Urinary bladder (tissue), 4 donors: ENCODE measurements at places on chromosomes 6 and 20. TPM values are rescaled to one million over a fixed set of nuclear protein-coding genes. Genes with fewer than 3 reads are reported as not detected.

DNA sequence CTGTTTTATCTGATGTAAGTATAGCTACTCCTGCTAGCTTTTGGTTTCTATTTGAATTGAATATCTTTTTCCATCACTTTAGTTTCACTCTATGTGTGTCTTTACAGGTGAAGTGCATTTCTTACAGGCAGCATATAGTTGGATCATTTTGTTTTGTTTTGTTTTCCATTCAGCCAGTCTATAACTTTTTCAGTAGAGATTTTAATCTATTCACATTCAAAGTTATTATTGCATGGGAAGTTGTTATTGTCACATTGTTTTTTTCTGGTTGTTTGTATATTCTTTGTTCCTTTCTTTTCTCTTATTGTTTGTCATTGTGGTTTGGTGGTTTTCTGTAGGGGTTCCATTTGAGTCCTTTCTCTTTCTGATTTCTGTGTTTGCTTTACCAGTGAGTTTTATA, 151.2 kb downstream of the PDE10A start:
- no peak for DNase-seq

DNA sequence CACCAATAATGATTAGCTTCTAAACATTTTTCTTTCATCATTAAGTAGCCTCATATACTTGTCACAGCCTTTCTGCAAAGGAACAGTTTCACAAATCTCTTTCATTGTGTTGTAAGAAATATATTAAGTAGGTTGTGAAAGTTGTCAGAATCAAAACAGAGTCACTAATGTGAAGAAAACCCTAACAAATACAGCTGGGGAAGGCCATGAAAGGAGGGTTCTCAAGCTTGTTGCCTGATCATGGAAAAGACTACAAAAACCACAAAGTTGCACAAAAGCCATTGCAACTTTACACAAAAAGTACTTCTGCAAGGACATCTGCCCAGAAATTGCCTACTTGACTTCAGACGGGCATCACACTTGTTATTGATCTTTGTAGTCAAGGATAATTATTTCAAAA, 216.1 kb downstream of the ALDH8A1 start:
- no peak for DNase-seq

The COL20A1 gene
- polyA plus RNA-seq = not detected

The BFSP1 gene
- 2.0 TPM for polyA plus RNA-seq

The SPTLC3 gene
- 3.1 TPM for polyA plus RNA-seq

DNA sequence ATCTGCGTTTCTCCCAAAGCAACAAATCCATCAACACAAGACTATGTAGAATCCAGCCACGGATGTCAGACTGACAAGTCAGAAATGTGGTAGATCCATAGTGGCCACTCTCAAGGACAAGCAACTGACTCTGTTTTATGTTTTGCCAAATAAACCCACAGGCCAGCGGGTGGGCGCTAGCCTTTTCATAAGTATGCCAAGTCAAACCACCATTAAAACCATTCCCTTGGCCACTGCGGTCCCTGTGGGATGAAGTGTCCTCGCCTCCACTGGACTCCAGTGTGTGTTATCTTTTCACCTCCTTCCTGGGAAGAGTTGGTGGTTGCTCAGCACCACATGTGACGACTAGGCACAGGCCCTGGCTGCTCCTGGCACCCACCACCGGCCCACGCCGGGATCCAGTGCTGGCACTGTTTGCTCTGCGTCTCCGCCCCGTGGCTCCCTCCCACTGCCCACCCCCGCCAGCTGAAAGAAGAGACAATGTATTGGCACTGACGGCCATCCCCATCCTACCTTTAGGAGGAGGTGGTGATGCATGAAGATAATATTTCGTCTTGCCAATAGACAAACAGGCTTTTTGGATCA, 103.4 kb downstream of the FOXC1 start:
- no peak for DNase-seq

The MRPL2 gene
- 61.6 TPM for polyA plus RNA-seq

The SLC25A27 gene
- 15.0 TPM for polyA plus RNA-seq

The TRIM10 gene
- polyA plus RNA-seq = not detected

GRCh38 chr6:110063594-110064263, 85.6 kb downstream of the GPR6 start:
- no peak for DNase-seq

DNA sequence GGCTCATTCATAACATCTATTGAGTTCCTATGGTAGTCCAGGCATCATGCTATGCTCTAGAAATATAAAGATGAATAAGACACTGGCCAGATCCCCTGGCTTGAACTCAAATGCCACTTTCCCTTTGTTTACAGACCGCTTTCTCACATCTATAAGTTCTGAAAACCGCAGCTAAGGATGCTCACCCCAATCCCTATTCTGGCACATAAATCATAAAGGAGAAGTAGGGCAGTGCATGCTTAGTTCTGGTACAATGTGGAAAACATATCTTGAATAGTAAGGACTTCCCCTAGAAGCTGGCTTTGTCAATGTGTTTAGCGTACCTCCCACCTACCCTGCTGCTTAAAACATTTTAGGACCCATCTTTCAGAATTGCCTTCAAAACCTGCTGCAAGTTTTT, 26.4 kb downstream of the MRS2 start:
- DNase-seq = no peak

- DNase-seq = no peak
Measured at GRCh38 chr6:71724456-71725125, 161.8 kb upstream of the RIMS1 start.

- DNase-seq = no peak
Measured at GRCh38 chr6:97023982-97024381, 99.5 kb downstream of the KLHL32 start.

The REM1 gene
- 4.8 TPM for polyA plus RNA-seq

DNA sequence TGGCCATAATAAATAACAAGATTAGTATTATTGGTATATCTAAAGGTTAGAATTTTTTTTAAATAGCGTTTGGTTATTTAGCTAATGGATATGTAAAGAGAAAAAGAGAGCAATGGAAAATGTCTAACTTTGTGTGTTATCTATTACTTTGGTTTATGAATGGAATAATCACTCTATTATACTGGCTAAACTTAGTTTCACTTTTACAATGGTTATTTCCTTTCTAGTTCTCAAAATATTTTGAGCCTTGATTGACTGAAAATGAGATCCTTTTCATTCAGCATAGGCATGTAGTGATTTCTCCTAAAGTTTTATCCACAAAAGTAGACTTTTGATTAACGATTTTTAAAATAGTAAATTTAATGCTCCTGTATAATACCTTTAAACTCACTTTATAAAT, 51.6 kb upstream of the MLIP start:
- DNase-seq = no peak

DNA sequence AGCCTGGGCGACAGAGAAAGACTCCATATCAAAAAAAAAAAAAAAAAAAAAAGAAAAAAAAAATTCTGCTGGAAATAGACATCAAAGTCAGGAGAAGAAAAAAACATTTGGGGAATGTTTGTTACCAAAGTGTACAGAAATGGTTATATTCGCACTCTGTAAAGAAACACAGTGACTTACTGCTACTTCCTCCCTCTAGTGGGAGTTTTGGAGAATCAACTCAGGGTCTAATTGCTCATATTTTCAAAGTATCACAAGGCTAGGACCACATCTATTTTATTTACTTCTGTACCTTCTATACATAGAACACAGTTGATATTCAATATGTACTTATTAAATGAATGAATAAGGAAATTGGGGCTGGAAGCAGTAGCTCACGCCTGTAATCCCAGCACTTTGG, 24.4 kb downstream of the ARG1 start:
- no peak for DNase-seq

- DNase-seq = no peak
Measured at GRCh38 chr6:124661097-124661661, 301.1 kb upstream of the RNF217 start.

The SASH1 gene
- polyA plus RNA-seq = 19.9 TPM

DNA sequence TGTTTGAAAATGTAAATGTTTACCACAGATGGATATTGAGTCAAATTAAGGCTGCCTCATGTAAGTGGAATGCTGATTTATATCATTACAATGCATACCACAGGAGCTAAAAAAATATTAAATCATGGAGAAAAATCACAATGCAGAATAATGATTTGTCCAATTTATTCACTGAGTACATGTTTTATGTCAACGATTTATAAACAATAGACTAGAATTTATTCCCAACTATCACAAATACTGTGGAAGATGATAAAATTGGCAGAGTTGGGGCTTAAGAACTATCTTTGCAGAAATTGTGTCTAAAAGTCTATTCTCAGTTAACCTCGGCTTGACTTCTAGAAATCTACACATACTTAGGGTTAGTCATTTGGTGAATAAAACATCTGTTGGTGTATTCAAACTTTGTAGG, 472.1 kb upstream of the MARCKS start:
- no peak for DNase-seq

The NFKBIL1 gene
- 36.9 TPM for polyA plus RNA-seq

DNA sequence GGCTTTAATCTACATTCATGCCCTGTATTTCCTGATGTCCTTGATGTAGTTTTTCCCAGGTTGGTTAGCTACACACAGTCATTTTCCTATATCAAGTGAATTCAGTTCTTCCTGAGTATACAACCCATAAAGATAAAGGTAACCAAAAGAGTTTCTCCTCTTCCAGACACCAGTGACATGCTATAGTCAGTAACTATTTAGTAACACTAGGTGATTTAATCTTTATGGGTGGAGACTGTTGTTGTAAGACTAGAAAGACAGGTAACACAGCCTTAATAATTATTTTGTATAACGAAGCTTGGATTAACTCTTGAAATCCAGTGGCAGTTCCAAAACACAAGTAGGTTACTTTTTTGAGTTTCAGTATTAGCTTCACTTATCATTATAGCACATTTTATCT, 17.6 kb downstream of the MCUR1 start:
- peak; percentile 39 for DNase-seq

- no peak for DNase-seq
Measured at GRCh38 chr6:21824431-21825177, 231.1 kb downstream of the SOX4 start.

GRCh38 chr6:168968228-168968627, 285.4 kb downstream of the THBS2 start:
- no peak for DNase-seq

The TSBP1 gene
- not detected for polyA plus RNA-seq

The MUCL3 gene
- not detected for polyA plus RNA-seq

DNA sequence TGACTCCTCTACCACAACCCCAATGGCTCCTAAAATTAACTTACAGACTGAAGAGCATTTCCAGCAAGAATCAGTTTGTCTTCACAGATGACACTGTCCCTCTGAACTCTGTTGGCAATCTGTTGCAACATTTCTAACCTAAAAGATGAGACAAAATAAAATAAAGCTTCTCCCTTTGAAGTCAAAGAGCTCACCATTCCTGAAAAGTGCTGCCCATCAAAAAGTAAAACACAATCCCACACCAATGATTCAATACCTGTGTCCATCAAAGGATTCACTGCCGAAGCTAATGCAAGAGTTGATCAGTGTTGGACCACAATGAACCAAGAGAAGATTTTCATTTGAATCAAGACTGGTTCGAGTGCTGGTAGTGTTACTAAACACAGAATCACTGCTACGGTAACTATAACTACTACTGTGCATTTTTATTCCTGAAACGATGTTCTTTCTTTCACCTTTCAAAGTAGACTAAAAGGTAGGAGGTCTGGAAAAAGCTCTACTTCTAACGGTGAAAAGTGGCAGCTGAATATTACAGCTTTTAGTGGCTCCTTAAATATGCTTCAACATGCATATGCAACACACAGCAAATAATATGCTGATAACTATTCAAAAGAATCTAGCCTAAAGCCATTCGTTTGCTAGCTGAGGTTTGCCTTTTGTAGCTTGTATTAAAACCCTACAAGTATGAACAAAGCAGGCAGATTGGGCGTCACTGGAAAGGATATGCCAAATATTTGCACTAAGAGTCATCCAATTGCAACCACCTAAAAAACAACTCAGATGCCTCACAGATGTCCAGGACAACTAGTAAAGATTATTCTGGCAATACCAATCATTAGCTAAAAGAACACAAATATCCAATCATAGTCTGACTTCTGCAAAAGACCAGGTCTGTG, at the start of gene DST:
DST (minus strand) TSS at position 524 of the 896 bp plus-strand sequence.
- peak; percentile 61 for DNase-seq
